ENCODE measurements at places on chromosomes 5 and 9. TPM values are rescaled to one million over a fixed set of nuclear protein-coding genes. Genes with fewer than 3 reads are reported as not detected.

The PCDHA1 gene
- not detected for total RNA-seq

The KCTD16 gene
- total RNA-seq, result not detected

The PCDH1 gene
- 0.24 TPM for total RNA-seq

The SPATA31D4 gene
- not detected for total RNA-seq

The FGFR4 gene
- total RNA-seq, result 2.6 TPM

The ALDOB gene
- not detected for total RNA-seq

The SPINK6 gene
- not detected for total RNA-seq

The LRRC19 gene
- total RNA-seq, result not detected
